ENCODE measurements at places on chromosomes 6 and 20.

DNA sequence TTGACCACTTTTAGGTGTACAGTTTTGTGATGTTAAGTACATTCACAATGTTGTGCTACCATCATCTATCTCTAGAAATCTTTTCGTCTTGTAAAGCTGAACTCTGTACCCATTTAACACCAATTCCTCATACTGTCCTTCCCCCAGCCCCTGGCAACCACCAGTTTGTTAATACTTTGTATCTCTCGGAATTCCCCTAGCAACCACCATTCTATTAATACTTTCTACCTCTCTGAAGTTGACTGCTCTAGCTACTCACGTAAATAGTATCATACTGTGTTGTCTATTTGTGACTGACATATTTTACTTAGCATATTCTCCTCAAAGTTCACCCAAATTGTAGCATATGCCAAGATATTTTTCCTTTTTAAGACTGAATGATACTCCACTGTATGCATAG is 82.3 kb upstream of the CLDN20 start:
- no peak for DNase-seq

- DNase-seq: no peak
Measured at GRCh38 chr20:11128220-11128718, 454.5 kb upstream of the JAG1 start.

DNA sequence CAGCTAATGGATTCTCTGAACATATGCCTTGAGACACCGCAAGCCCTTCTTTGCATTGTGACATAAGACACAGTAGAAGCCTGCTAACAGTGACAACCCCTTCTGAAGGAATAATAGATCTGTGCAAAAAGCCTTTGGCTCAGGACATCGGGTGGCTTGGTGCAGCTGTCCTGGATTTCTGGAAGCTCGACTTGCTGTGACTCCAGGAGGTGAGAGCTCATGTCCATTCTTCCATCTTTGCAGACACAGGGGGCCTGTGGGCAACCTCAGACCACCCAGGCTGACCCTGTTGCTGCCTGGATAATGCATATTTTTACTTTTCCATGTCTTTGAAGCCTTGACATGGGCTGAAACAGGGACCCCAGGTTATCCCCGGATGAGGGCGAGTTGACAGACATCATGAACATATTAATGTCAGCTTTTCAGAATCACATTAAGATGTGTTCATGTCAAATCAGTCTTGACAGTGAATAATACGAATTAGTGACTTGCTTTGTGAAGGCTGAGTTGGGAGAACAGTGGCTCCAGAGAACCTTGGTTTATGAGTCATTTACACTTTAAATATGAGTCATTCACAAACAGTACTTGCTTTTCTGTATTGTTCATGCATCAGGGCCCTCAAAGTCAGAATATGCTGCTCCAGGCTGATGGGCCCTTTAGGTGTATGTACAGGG is 66.8 kb upstream of the IYD start:
- DNase-seq: no peak

GRCh38 chr6:169806701-169807100 is 55.3 kb downstream of the ERMARD start:
- no peak for DNase-seq

DNA sequence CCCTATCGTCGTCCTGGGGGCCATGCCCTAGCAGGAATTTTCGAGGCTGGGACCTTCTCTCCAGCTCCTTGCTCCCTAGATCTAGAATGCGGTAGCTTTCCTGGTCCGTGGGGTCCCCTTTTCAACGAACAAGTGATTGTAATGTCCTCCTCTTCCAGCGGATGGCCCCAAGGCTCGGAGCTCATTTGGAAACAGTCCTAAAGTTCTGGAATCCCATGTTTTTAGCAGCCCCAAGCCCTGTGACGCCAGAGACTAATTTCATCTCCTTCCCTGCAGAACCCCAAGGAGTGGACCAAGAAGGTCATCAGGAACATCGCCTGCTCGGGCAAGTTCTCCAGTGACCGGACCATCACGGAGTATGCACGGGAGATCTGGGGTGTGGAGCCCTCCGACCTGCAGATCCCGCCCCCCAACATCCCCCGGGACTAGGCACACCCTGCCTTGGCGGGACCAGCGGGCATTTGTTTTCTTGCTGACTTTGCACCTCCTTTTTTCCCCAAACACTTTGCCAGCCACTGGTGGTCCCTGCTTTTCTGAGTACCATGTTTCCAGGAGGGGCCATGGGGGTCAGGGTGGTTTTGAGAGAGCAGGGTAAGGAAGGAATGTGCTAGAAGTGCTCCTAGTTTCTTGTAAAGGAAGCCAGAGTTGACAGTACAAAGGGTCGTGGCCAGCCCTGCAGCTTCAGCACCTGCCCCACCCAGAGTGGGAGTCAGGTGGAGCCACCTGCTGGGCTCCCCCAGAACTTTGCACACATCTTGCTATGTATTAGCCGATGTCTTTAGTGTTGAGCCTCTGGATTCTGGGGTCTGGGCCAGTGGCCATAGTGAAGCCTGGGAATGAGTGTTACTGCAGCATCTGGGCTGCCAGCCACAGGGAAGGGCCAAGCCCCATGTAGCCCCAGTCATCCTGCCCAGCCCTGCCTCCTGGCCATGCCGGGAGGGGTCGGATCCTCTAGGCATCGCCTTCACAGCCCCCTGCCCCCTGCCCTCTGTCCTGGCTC is 48.5 kb downstream of the PYGB start:
- DNase-seq: no peak

- no peak for DNase-seq
Measured at GRCh38 chr6:18039481-18039880, 52.0 kb upstream of the KIF13A start.

DNA sequence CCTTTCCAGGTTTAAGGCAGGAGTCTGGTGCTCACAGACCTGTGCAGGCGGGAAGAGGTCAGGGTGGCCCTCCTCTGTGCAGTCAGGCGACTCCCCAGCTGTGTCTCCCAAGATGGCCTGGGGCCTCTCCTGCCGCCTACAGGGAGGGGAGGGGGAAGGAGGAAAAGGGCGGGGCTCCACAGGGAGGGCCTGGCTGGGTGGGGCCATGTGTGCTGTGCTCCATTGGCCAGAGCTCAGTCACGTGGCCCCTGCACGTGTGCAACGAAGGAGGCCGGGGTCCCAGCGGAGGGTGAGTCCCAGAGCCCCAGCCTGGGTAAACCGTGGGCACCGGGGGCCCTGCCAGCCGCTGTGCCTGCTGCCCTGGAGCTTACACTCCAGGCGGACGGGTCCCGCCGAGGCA is 211.6 kb downstream of the ZDHHC14 start:
- no peak for DNase-seq

All from prostate gland (tissue), 2 donors.